ENCODE measurements at places on chromosomes 6 and 20.

DNA sequence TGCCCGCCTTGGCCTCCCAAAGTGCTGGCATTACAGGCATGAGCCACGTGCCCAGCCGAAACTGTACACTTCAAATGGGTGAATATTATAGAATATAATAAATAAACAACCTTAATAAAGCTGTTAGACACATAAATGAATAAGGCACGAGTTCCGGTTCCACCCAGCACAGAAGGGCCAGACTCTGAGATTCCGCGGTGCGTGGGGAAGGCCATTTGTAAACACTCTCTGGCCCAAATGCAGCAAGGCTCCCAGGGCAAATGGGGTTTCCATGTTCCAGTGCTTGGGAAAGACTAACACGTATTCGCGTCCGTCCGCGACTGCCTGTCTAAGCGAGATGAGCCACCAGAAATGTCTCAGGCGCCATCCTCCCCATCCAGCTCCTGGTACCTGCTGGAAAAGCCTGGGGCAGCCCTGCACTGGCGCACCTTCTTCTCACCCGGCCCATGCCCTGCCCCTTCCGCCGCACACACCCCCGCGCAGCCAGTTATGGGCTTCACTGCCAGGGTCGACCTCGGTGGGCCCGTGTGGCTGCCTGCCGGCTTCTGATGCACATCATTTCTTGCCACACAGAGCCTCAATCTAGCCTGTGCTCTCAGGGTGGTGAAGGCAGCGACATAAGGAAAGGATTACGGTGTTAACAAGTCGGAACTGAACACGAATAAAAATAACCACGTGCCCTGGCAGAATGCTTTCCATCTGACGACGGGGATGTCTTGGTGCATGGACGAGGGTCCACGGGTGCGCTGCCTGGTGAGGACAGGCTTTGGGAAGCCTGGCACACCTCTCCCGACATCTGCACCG, 5.5 kb upstream of the LSM14B start:
- DNase-seq: no peak

DNA sequence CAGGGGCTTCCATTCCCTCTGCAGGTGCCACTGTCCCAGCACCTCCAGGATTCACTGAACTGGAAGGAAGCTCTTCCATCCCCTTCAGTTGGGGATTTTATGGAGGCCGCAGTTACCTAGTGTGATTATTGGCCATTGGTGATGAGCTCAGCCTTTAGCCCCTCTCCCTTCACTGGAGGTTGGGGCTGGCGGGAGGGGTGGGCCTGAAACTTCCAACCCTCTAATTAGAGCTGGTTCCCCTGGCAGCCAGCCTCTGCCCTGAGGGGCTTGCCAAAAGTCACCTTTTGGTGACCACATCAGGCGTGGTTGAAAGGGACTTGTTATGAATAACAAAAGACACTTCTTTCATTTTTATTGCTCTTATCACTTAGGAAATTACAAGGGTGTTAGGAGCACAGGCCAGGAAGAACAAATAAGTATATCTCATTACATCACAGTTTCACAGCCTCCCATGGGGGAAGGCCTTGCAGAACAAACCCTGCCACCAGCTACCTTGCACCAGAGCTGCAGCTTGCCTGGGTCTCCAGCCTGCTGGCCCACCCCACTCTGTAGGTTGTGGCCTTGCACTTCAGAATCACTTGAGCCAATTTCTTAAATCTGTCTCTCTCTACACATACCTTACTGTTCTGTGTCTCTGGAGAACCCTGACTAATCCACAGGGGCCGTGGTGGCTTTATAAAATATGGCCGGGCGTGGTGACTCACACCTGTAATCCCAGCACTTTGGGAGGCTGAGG, 5.0 kb downstream of the PYGB start:
- no peak for DNase-seq

DNA sequence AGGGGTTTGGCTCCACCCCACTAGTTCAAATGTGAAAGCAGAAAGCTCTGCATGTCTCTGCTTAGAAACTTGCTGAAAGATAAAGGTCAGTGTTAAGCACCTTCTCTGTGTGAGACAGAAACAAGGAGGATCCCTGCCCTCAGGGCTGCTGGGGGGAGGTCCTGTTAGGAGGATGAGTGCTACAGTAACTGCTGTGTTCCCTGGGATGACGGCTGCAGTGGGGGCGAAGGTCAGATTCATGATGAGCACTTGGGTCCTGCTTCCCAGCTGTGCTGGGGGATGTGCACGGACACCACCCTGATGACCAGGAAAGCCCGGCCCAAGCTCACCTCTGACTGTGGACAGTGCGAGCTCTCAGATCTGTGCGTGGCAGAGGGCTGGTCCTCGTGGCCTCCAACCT, 252.6 kb downstream of the DLL1 start:
- DNase-seq: no peak

DNA sequence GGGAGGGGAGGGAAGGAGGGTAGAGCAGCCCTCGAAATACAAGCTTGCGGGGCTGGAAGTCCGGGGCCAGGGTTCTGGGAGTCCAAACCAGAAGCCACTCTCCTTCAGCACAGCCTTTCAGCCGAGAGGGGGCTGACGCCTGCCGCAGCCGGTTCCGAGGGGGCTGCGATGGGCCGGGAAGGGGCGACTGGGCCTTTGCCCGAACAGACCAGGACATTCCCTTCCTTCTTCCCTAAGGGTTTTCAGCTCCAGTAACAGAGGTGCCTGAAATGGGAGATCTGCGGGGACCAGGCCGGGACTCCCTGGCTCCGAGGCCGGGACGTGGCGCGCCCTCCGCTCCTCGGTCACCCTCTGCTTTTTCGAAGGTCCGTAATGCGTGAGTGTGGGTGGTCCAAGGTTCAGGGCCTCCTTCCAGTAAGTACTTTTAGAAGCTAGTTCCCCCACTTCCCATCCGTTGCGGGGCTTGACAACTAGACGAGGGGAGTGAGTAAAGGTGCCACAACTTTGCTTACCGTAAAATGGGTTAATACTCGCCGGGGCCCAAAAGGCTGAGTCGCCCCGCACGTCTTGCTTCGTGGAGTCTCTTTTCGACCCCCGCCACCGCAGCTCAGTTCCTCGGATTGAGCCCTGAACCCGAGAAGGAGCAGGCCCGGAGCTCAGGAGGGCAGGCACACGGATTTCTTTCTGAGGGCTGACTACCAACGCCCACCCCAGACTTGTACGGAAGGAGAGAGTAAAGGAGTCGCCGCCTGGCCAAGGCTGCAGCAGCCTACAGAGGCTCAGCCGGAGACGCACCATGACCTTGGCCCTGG, 2.9 kb upstream of the OLIG3 start:
- no peak for DNase-seq

GRCh38 chr6:9252799-9253198, 817.5 kb upstream of the SLC35B3 start:
- no peak for DNase-seq

GRCh38 chr20:37220731-37221130, 40.9 kb downstream of the GHRH start:
- no peak for DNase-seq

GRCh38 chr6:116208056-116208785, 45.7 kb downstream of the TSPYL4 start:
- no peak for DNase-seq

DNA sequence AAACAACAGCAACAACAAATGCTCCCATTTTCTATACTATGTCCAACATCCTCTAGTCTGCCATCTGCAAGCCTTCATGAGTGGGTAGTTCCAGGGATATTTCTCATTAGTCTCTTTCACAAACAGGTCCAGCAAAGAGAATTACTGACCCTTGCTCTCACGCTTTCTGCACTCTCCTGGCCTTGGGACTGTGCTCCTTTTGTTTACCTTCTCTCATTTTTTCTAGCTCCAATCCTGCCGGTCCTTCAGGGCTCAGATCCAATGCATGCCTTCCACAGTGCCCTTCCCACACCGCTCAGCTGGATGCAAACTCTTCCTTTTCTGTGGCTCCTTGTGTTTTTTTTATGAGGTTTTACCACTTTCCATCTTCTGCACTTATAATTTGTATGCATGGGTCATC, 47.2 kb downstream of the ADTRP start:
- no peak for DNase-seq

DNA sequence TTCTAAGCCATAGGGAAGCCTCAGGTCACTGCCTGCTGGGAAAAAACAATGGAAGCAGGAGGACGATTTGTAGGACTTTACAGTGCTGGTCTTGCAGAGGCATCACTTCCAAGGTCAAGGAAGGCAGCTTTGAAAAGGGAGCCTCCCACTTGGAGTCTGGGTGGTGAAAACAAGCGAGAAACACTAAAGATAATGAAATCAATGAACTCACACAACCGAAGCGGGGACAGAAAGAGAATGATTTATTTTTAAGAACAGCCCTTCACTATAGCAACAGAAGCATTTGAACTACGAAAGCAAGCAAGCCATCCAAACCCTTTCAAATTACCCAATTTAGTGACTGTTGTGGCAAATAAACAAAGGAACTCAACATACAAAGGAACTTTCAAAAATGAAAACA, 227.5 kb downstream of the THBS2 start:
- DNase-seq: no peak

GRCh38 chr6:108260126-108260808, 573 bp downstream of the SNX3 start:
- DNase-seq: peak; percentile 46

DNA sequence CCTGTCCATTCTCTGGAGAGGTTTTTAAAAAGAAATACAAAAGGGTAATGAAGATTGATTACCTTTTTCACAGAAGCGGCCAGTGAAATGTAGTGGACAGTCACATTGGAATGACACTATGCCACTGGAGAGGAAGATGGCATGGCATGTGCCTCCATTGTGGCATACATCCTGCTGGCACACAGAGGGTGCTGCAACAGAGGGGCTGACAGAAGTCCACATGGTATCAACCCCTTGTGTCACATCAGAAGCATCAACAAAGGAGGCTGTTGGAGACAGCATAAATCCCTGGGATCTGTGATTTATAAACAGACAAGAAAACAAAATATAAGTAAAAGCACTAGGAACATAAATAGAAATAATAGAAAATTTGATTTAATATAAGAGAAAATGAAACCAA, 594.9 kb downstream of the PHF3 start:
- DNase-seq: no peak

DNA sequence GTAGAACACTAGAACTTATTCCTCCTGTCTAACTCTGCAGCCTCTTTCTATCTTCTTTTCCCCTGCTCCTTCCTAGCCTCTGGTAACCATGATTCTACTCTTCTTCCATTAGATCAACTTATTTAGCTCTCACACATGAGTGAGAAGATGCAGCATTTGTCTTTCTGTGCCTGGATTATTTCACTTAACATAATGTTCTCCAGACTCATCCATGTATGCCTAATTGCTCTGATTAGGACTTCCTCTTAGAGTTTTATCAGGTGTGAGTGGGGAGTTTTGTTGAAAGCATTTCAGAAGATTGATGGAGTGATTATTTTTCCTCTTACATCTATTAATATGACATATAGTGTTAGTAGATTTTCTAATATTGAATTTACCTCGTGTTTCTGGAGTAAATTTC, 140.4 kb downstream of the CDKAL1 start:
- DNase-seq: no peak

DNA sequence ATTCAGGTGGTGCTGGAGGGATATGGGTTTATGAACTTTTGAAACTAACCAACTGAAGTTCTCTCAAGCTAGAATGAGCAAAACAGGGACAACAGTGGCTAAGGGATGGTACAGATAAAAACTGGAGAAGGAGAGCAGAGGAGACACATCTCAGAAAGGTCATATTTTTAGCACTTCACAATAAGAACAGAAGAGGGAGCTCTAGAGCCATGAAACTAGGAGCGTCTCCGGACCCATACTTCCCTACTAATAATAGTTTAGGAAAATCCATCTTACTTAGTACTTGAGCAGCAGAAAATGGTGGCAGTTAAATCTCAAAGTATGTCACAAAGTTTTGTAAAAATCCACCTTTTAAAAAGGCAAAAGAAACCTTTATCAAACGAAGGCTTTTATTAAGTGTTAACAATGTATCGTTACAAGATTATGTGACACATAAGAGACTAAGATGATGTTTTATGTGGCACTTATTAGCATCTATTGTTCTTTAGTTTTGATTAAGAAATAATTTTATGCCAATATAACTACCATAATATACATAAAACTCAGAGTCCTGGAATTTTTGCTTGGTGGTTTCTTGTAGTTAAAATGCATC, 278.6 kb downstream of the TBC1D32 start:
- DNase-seq: no peak

GRCh38 chr20:37314617-37315016, 25.2 kb downstream of the MANBAL start:
- no peak for DNase-seq

GRCh38 chr6:26249707-26249956, 115.4 kb upstream of the BTN3A2 start:
- DNase-seq: peak; percentile 72

GRCh38 chr6:39369987-39370386, 47.5 kb upstream of the KCNK16 start:
- no peak for DNase-seq

- DNase-seq: no peak
Observed at GRCh38 chr6:80537118-80537972, 430.9 kb downstream of the BCKDHB start.

DNA sequence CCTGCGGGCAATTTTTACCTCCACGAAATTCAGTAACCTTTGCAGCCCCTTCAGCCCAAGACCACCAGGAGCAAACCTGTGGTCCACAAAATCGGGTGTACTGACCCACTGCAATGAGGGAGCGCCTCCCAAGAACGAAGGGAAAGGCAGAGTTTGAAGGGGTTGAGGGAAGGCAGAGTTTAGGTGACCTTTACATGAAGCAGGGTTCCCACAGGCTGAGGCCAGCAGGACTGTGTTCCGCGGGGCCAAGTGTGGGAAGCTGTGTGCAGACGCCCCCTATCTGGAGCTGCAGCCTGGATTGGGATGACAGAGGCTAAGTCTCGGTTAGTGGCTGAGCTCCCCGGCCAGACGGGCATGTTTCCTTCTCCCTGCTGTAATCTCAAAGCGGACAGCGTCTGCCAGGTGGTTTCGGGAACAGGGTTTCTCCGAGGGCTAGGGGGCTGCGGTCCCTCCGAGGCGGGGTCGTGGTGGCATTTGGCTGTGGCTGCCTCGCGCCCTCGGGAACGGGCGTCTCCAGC, 826 bp upstream of the PYGB start:
- no peak for DNase-seq

DNA sequence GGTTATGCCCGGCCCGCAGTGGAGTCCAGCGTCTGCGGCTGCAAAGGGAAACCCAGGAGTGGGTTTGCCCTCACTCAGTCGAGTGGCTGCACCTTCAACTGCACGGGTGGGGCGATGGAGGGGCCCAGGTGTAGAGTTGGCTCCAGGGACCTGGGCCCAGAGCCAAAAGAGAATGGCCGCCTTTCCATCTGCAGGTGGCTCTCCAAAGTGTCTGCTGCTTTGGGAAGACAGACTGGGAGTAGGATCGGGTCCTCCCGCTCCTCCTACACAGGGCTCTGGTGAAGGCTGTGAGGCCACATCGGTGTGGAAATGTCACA, 80.1 kb downstream of the PTPN1 start:
- DNase-seq: no peak

- peak; percentile 69 for DNase-seq
Observed at GRCh38 chr6:85354761-85355618, 94.9 kb upstream of the NT5E start.

GRCh38 chr20:64140061-64140931, 24.0 kb upstream of the MYT1 start:
- peak; percentile 13 for DNase-seq

- DNase-seq: no peak
Observed at GRCh38 chr6:138965971-138966370, 22.1 kb downstream of the REPS1 start.

GRCh38 chr6:131754088-131754487, 43.3 kb upstream of the CTAGE9 start:
- DNase-seq: no peak

- DNase-seq: no peak
Observed at GRCh38 chr6:10382322-10382721, 32.6 kb downstream of the TFAP2A start.
